Right lung (tissue), 10 donors: ENCODE measurements at places on chromosomes 7 and 10. TPM values are rescaled to one million over a fixed set of nuclear protein-coding genes. Genes with fewer than 3 reads are reported as not detected.
A peak's percentile ranks its signal among the peaks of the same experiment; 100 is the strongest.

- no peak for DNase-seq
These were observed 563.3 kb downstream of the PTPRN2 start for GRCh38 chr7:158024351-158024715.

- no peak for DNase-seq
These were observed 156.2 kb downstream of the LRRC4 start for GRCh38 chr7:127874951-127875608.

DNA sequence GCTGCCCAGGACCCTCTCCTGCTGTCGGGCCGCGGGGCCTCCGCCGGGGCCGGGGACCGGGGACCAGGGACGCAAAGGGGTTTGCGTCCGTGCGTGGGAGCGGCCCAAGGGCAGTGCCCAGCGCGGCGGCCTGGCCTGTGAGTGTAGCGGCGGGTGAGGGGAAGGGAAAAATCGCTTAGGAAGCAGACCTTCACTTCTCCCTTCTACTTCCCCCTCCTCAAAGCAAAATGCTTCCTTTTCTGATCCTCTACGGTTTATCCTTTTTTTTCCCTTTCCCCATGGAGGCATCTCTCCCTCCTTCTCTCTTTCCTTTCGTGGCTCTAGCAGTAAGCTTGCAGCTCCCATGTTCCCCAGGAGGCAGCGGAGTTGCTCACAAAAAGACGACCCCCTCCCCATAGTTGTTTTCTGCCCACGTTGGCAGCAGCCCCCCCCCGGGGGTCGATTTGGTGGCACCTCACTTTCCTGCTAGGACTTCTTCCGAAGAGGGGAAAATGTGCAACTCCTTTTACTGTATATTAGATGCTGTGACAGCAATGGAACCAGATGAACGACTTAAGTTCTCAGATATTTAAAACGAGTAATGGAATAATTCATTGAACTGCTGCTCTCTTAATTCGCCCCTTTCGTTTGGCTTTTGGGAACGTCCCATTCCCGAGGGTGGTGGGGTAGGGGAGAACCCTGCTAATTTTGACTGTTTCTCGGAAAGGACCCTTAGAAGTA lies 724 bp downstream of the CAPZA2 start:
- peak; percentile 42 for DNase-seq

DNA sequence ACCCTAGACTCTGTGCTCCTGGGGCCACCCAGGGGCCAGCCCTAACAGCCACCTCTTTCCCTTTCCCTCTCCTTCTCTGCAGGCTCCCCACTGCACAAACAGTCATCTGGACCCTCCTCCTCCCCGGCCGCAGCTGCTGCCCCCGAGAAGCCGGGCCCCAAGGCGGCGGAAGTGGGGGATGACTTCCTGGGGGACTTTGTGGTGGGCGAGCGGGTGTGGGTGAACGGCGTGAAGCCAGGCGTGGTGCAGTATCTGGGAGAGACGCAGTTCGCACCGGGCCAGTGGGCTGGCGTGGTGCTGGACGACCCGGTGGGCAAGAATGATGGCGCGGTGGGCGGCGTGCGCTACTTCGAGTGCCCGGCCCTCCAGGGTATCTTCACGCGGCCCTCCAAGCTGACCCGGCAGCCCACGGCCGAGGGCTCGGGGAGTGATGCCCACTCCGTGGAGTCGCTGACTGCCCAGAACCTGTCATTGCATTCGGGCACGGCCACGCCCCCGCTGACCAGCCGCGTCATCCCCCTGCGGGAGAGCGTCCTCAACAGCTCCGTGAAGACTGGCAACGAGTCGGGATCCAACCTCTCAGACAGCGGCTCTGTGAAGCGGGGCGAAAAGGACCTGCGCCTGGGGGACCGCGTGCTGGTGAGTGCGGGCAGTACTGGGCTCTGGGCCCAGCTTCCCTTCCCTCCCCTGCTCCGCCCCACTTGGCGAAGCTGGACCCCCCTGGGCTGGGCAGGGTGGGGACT lies 49.3 kb downstream of the CLIP2 start:
- DNase-seq: no peak

GRCh38 chr10:93816123-93816747 lies 58.5 kb downstream of the LGI1 start:
- peak; percentile 29 for DNase-seq

DNA sequence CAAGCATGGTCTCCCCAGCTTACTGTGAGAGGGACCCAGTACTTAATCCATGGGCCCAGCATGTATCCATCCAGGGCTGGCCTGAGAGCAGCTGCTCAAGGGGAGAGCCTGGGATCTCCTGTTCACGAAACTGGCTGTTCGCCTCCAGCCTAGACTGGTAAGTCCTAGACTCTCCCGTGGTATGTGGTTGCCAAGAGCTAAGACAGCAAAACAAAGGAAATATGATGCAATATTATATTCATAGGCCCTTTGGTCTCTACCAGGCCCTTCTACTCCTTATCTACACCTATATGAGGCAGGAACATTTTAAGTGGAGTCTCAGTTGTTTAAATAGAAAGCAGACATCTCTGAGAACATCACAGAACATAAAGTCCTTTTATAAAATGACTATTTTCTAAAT lies 28.9 kb upstream of the STK17A start:
- no peak for DNase-seq

GRCh38 chr7:32221736-32222135 lies 151.5 kb upstream of the PDE1C start:
- no peak for DNase-seq

GRCh38 chr10:71830726-71831125 lies 20.3 kb downstream of the PSAP start:
- DNase-seq: no peak

GRCh38 chr10:653991-654646 lies 35.3 kb downstream of the DIP2C start:
- no peak for DNase-seq

- no peak for DNase-seq
These were observed 83.7 kb upstream of the DUSP5 start for GRCh38 chr10:110413903-110414547.

DNA sequence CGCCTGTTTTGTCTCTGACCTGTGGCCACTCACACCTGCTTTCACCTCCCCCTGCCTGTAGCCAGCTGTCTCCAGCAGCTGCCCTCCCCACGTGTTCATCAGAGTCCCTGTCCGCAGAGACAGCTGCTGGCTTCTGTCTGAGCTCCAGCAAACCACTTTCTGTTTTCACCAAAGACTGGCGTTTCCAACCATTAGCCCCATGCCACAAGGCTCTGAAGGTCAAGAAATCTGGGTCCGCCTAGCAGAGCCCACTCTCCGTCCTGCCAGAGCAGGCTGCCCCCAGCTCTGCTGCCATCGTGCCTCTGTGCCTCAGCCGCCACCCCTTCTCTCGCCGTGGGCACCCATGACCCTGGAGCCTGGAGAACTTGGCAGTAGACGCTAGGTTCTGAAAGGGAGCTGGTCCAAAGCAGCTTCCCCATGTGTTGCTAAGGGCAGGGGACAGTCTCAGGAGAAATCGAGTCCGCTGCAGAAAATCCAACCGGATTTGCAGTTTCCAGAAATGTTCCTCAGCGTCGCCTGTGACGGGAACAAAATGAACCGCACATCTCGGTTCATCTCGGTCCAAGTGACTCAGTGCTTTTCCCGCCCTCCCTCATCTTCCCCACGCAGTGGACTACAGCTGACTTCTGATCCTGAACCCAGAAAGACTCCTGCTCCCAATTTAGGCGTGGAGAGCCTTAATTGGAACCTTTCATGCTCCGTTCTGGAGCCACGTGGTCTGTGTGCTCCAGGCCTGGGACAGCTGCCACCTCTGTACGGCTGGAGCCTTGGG lies 28.0 kb downstream of the TMEM120A start:
- DNase-seq: no peak

DNA sequence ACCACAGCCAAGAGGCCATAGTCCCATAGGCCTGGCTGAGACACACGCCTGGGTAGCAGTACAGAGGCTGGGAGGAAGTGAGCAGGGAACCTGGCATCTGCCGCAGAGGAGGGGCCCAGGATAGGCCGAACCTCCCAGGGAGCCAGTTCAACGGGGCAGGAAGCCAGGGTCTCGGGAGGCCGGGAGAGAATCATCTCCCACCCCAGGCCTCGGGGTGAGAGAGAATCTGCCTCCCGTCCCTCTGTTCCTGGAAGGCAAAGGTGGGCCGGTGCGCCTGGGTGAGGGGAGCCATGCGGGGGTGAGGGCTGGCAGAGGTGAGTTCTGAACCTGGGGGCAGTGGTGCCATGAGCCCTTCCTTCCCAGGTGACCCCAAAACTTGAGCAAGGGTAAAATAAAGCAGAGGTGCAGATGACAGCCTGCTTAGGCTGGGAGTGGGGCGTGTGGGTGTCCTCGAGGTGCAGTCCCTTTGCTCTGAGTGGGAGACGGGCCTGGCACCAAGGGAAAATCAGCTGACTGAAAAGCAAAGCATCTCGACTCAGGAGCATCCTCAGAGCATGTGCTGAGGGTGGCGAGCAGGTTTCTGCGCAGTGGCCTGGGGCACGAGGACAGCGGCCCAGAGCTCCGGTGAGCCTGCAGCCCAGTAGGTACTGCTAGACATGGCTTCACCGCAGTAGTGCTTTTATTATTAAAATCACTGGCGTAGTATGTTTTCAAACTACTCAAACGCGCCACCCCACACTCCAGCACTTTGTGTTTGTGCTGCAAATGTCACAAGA lies 15.5 kb downstream of the AGAP3 start:
- DNase-seq: no peak

GRCh38 chr10:4771554-4772201 lies 54.3 kb upstream of the AKR1E2 start:
- DNase-seq: no peak

- DNase-seq: no peak
These were observed 74.9 kb upstream of the NRBF2 start for GRCh38 chr10:63058236-63058635.

DNA sequence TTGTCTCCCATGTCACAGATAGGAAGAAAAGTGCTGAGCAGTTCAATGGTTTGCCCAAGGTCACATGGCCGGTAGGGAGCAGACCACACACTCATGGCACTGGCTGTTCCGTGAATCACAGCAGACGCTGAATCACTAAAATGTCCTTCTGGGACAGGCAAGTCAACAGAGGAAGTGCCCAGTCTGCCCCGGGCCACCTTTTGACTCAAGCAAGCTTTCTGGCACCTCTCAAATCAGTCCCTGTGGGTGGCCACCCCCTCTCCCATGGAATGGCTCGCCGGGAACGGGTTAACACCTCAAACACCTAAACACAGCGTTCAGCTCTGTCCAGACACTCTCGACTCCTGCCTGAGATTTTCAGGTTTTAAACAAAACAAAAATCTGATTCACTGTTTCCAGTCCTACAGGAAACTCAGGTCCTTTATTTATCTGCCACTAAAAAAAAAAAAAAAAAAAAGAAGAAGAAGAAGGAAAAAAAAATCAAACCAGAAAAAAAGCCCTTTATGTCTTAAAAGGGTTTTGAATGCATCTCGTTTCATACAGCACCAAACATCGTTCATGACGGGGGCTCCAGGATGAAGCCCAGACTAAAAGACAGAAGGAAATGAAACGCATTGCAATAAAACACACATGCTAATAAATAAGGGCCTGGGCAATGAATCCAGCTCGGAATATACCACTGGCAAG lies 15.5 kb downstream of the CARD11 start:
- DNase-seq: no peak

DNA sequence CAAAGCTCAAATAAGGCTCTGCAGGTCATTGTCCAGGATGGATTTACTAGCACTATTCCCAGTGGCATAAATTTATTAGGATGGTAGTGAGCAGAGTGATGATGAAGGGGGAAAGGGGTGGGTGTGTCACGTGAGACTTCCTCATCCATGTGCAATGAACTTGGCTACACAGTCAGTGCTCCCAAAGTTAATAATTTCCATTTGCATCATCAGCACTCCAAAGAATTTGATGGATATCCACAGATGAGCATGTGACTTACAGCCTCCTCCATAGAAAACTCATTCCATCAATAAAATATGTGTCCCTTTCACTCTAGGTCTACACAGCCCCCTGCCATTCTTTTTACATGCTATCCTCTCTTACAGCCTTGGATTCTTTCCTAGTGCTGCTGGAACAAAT lies 142.6 kb upstream of the PLPP4 start:
- DNase-seq: no peak

DNA sequence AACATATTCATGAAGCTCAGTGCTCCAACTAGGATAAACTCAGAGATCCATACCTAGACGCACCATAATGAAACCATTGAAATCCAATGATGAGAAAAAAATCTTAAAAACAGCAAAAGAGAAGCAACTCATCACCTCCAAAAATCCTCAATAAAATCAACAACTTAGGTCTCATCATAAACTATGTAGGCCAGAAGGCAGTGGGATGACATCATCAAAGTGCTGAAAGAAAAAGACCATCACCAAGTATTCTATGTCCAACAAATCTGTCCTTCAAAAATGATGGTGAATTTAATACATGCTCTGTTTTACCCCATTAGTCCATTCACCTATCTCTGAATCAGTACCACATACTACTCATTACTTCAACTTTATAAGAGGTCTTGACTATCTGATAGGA lies 304.4 kb downstream of the HDAC9 start:
- no peak for DNase-seq

- DNase-seq: no peak
These were observed 59.8 kb downstream of the HK1 start for GRCh38 chr10:69338133-69338456.

GRCh38 chr10:120813085-120813484 lies 38.1 kb upstream of the WDR11 start:
- DNase-seq: peak; percentile 33

GRCh38 chr10:52525761-52526160 lies 211.7 kb downstream of the DKK1 start:
- no peak for DNase-seq

DNA sequence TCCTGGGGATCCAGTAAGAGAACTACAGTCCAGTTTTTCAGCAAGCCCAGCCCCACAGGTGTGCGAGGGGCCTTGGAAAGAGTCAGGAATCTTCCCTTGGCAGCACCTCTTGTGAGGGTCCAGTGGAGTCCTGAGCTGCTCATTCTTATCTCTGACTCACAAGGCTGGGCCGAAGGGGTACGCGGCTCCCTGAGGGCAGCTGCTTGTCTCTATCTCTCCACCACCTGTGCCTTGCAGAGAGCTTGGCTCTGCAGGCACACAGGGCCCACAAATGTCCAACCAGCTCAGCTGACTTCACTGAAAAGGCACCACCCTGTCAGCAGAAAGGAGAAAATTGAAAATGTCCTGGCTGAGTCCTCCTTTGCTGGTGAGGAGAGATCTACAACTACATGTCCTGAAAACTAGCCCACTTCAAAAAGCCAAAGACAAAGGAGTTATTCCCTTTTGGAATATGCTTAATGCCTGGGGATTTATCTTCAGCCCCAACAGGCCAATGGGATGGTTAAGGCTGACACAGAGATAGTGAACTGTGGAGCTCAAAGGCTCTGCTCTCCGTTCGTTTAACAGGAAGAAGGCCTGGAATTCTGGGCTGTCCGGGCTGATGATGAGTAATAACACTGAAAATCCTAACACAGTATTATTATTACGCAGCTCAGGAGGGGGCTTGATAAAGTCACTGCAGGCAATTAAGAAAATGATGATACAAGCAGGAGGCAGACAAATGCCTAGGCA lies 23.4 kb downstream of the UROS start:
- DNase-seq: no peak

Gene CDK13
- 72.0 TPM for polyA plus RNA-seq

Gene HYAL4
- polyA plus RNA-seq: not detected

Gene FOXI2
- not detected for polyA plus RNA-seq

Gene HOXA11
- not detected for polyA plus RNA-seq

Gene NPSR1
- not detected for polyA plus RNA-seq

Gene POP7
- 18.6 TPM for polyA plus RNA-seq

Gene OPN1SW
- polyA plus RNA-seq: 1.2 TPM

Gene CRPPA
- 3.5 TPM for polyA plus RNA-seq

Gene XRCC2
- polyA plus RNA-seq: 13.2 TPM

Gene EPHB4
- polyA plus RNA-seq: 79.7 TPM

Gene CCL24
- polyA plus RNA-seq: 2.5 TPM

Gene TBXAS1
- polyA plus RNA-seq: 9.4 TPM

Gene ZNF33B
- polyA plus RNA-seq: 43.8 TPM
